ENCODE measurements at places on chromosomes 3 and 15.

DNA sequence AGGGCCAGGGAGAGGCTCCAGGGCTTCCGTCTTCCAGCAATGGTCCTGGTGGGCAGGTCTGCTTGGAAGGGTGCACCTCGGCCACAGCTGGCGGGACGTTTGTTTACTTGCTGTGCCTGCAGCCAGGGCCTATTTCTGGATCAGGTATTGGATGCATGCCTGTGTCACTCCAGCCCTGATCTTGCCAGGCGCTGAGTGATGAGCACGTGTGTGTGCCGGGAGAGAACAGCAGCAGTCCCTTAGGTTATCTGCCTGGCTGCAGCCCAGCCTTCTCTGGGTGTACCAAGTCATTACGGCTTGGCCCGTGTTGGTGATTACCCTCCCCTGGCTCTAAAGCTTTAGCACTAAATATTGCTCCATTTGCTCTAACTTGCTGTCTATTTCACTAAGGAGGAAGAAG lies 14.9 kb downstream of the CCDC32 start:
- DNase-seq, result no peak

DNA sequence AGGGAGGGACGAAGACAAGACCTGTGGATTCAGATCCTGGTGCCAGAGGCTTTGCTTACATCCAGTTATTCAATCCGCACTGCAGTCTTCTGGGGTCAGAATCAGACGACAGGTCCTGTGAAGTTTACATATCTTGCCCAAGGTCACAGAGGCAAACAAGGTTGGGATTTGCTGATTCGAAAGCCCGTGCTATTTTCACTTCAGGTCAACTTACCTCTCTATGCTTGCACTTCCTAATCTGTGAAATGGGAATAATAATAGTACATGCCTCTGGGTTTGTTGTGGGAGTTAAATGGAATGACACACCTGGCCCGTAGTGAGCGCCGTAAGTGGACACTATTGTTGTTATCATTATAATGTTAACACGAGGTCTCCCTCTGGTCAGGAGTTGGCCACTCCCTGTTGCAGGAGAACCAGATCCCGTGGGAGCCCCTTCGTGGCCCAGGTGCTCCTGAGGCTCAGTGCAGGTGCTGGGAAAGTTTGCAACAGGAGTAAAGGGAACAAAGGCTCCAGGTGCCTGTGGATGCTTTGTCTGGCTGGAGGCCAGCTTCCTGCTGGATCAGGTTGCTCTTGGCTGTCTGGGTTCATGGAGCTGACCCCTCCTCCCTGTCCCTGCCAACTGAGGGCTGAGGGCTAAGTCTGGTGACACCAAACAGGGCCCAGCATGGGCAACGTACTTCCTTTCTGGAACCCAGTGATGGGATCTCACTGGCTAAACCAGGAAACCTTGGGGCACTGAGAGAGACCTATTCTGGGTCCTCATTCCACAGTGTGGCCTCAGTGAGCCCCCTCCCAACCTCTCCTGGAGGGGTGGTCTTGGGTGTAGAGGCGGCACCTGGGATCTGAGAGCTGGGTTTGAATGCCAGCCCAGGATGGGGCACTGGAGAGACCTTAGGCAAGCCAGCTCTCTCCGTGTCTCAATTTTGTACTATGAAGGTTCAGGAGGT lies 40.1 kb upstream of the SEMA4B start:
- no peak for DNase-seq

DNA sequence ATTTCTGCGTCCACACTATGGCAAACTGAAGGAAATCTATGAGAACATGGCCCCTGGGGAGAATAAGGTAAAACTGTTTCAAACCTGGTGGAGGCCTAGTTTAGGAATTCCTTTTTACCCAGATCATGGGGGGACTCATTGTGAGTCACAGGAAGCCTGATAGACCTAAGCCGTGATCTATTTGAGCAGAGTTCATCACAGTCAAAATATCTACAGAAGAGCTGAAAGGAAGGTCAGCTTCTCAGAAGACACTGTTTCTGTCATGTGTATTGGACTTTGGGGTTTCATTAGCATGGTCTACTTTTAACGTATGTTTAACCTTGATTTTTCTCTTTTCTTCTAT lies 1.3 kb downstream of the PSMD2 start:
- no peak for DNase-seq

DNA sequence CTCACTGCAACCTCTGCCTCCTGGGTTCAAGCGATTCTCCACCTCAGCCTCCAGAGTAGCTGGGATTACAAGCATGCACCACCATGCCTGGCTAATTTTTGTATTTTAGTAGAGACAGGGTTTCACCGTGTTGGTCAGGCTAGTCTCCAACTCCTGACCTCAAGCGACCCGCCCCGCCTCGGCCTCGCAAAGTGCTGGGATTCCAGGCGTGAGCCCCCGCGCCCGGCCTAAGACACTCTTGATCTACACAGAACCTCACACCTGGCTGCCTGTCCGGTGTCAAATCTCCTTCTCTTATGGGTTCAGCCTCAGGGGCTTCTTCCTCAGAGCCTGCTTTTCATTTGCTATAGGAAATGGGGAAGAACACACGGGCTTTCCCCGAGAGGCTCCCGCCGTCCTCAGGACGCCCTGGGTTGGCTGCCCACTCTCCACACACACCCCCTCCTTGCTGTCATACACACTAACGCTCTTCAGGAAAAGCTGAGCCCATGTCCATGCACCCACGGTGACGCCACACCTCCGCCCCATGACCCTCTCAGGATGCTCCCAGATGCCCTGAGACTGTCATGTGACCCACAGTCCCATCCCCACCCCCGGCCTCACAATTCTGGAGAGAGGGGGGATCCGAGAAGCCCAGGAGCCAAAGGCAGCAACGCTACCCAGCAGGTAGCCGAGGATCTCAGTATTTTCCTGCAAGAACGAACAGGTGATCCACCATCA lies 10.4 kb downstream of the TMEM44 start:
- DNase-seq, result no peak

DNA sequence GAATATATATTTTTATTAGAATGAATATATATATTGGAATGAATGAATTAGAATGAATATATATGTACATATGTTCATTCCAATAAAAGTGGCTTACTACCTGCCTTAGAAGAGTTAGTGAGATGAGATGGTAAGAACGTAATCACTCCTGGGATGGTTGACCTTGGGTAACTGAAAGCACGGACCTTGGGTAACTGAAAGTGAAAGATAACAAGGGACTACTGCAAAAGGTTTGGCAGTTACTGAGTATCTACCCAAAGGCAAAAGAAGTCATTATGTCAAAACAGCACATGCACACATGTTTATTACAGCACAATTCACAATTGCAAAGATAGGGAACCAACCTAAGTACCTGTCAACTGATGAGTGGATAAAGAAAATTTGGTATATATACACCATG lies 16.5 kb downstream of the ARNT2 start:
- DNase-seq, result no peak

GRCh38 chr15:57251308-57251707 lies 125.0 kb upstream of the CGNL1 start:
- no peak for DNase-seq

DNA sequence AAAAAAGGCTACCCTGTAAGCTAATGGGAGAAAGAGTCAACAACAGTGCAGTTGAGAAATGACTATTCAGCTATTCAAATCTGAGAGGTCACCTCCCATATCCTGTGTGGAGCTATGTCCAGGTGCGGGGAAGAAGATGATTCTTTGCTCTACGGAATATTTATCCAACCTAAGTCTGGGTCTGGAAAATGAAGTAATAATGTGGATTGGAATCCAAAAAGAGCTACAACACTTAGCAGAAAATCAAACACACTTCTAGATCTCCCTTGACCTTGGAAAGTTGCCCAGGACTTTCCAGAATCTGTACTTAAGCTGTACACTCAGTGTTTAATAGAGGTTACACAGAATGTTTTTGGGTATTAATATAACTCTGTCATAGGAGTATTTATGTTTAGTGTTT lies 251.9 kb downstream of the NAALADL2 start:
- DNase-seq, result no peak

- DNase-seq, result no peak
Observed at GRCh38 chr3:106773795-106774194, 603.4 kb upstream of the CCDC54 start.

DNA sequence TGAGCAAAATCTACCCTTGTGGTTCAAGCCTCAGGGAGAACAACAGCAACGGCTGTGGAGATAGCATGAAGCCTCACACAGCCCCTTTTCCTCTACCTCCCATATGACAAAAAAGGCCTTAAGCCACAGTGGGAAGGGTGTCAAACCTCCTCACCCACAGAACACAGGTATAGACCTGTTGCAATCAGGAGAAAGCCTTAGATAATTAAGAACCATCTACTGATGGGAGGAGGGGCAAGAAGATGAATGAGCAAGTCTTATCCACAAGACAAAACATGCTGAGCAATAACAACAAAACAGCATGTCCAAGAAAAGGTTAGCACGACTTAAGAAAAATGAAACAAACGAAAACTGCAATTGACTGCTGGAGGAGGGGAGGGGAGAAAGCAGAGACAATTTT lies 272.9 kb upstream of the BCHE start:
- DNase-seq, result no peak

DNA sequence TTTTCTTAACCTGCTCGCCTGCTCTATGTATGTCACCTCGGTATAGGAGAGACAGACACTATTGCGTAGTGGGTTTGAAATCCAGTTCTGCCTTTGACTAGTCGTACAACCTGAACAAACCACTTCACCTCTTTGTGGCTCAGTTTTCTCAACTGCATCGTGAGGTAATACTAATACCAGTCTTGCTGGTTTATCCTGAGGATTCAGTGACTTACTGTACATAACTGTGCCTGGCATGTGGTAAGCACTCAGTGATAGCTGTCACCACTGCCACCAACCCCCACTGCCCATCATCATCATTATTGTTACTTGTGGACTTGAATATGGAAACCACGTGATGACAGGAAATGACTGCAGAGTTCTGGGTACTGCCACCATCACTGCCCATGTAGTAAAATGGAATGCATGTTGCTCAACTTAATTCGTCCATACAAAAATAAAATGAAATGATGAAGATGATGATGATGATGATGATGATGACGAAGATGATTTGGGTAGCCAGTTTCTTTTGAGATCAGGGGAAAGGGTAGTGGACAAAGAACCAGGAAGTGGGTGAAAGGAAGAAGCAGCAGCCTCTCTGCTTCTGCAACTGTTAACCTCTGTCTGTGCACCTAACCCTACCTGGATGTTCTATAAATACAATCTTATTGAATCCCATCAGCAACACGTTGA lies 228.1 kb downstream of the FEZF2 start:
- DNase-seq, result no peak

- no peak for DNase-seq
Observed at GRCh38 chr3:168865022-168865551, 769.4 kb upstream of the GOLIM4 start.

DNA sequence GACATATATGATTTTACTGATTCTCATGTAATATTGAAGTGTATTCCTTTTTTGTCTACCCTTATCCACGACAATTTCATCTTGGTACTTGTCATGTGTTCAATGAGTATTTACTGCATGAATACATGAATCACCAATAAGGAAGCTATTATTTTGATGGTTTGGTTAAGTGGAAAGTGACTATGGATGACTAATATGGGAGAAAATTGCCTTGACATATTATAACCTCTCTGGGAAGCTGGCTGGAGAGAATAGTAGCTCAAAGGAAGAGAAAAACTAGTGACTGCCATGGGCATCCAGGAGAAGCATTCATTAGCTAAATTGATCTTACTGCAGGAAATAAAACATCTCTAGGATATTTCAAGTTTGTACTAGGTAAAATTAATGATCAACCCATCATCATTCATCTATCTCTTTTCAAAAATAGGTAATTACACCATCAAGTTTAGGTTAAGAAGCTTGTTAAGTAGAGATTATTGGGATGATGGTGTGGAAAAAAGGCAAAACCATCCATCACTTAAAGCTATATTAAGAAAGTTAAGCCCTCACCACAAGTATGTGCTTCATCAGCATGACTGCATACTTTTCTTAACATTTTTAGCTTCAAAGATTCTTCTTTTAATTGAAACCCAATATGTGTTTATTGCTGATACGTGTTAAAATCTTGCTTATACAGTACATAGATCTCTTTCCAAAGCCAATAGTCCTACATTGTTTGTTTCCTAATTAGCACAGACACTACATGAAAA lies 455.2 kb upstream of the ARPP21 start:
- DNase-seq, result no peak

DNA sequence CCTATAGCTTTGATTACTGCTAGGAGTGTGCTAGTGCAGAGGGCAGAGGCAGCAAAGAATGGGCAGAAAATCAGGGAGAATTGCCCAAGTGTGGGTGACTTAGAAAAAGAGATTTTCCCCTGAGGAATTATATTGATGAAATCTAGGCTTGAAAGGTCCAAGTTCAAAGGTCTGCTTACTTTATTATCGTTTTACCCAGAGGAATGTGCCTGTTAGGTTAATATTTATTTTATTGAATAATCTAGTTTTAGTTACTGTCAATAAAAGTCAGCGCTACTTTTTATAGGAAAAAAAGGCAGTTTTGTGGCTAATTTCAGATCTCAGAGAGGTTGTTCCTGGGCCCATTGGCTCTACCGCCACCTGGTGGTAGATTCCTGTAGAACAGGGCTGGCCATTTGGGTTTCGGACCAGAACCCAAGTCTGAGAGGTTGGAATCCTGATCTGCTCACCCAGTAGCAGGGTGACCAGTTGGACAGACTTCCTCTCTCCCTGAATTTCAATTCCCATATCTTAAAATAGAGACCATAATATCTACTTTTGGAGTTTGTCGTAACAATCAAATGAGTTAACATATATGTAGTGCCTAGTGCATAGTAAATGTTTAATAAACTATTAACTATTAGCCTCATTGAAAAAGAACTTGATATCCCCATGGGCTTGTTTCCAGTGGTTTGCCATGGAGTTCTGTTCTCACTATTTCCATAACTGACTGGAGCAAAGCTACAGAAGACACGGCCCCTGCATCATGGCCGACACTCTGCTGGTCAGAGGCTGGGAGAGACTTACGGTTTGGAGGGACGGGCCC lies 62.7 kb upstream of the ZNF148 start:
- peak; percentile 49 for DNase-seq

- no peak for DNase-seq
Observed at GRCh38 chr3:58090351-58090750, 82.1 kb downstream of the FLNB start.

DNA sequence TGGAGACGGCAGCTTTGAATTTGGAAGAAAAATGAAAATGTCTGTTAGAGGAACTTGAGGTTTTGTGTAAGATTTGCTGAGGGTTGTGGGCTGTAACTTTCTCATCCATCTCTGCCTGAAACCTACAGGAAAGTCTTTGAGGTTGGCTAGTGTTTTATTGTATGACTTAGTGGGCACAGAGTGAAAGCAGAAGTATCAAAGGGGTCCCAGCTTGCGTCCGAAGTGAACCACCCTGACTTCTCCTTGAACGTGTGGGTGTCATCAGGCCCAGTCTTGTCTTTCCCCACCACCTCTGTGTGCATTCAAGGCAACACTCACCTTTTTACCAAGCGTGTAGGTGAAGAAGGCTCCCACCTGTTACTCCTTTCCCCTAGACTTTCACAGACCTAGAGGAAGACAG lies 682.1 kb upstream of the CFAP20DC start:
- DNase-seq, result no peak

DNA sequence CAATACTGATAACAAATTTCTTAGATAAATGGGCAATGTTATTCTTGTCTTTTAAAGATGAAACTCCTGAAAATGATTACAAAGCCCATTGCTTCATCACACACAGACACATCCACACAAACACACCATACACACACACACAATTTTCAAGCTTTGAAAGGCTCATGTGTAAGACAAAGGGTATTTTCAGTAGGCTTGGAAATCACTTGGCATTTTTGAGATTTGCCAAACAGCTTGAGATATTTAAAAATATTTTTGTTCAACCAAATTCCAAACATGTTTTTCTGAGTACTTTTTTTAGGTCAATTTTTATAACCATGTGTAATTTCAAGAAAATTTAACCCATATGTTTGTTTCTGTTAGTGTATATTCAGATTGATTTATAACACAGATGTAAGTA lies 283.7 kb downstream of the ROBO2 start:
- DNase-seq, result no peak

GRCh38 chr3:183307749-183308148 lies 54.7 kb downstream of the B3GNT5 start:
- DNase-seq, result no peak

Data from activated naive CD4-positive, alpha-beta T cell (primary cell).